GM12891 (cell line): ENCODE measurements at places on chromosomes 13 and 19.

- no peak for DNase-seq
Observed at GRCh38 chr19:35780058-35780457, 4.7 kb downstream of the ARHGAP33 start.

GRCh38 chr13:69155136-69155535, 952.5 kb upstream of the ATXN8OS start:
- no peak for DNase-seq

DNA sequence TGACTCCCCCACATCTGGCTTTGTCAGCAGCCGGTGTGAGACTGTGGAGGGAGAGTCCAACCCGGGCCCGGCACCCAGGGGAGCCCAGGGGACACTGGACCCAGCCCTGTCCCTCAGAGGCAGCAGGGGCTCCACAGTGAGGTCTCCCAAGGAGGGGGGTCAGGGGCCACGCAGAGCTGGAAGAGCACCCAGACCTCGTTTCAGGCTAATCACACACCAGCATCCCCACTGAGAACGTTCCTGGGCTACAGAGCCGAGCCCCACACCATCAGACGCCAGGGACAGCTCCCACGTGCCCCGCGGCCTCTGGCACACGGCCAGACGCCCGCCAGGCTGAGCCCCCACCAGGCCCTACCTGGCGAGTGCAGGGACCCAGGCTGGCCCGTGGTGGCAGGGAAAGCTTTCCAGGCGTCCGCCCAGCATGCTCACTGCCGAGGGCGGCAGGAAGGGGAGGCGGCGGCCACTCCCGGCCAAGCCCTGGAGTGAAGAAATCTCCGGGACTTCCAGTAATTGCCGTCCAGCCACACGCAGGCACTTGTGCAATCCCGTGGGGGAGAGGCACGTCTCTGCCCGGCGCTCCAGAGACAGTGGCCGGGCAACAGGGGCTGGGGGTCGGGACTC, 19.2 kb downstream of the SBNO2 start:
- DNase-seq: no peak

GRCh38 chr13:77397636-77398035, 70.7 kb upstream of the MYCBP2 start:
- no peak for DNase-seq

- no peak for DNase-seq
Observed at GRCh38 chr19:51688671-51689571, 4.2 kb upstream of the SPACA6 start.

GRCh38 chr13:101406791-101407190, 9.5 kb downstream of the NALCN start:
- no peak for DNase-seq

DNA sequence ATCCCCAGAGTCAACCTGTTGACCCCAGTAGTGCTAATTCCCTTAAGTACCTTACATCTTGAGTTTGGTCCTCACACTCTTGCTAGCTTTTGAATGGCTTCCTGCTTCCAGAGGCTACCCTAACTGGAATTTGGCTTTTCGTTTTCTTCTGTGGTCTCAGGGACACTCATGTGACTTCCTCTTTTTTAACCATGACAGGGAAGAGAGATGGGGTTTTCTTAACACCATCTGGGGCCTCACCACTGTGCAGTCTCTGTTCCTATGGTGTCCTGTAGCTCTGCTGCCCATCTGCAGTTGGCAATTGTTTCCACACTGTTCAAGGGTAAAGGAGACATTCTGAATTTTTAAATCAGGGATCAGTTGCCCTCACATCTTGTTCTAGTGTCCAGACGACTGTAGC, 66.7 kb downstream of the SLC10A2 start:
- no peak for DNase-seq

- DNase-seq: no peak
Observed at GRCh38 chr19:28307487-28307886, 905.5 kb downstream of the UQCRFS1 start.

GRCh38 chr13:24141333-24141910, 19.1 kb upstream of the SPATA13 start:
- DNase-seq: no peak

DNA sequence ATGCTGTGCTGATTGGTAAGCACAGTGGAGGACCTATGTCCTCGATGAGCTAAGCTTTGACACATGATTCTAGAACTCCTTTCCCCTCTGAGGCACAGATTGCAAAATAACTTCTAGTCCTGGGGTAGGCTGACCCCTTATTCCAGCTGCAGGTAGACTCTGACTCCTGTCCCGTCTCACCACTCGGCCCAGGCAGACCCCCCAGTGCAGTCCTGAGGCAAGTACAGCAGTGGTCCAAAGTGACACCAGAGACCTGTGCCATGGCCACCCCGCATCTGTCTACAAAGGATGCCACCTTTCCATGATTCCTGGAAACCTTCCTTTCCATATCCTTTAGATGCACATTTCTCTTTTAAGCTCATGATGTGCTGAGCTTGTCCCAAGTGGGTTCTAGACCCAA, 482.5 kb downstream of the ZNF536 start:
- DNase-seq: no peak

- DNase-seq: no peak
Observed at GRCh38 chr19:10270180-10270615, 722 bp upstream of the ICAM1 start.

DNA sequence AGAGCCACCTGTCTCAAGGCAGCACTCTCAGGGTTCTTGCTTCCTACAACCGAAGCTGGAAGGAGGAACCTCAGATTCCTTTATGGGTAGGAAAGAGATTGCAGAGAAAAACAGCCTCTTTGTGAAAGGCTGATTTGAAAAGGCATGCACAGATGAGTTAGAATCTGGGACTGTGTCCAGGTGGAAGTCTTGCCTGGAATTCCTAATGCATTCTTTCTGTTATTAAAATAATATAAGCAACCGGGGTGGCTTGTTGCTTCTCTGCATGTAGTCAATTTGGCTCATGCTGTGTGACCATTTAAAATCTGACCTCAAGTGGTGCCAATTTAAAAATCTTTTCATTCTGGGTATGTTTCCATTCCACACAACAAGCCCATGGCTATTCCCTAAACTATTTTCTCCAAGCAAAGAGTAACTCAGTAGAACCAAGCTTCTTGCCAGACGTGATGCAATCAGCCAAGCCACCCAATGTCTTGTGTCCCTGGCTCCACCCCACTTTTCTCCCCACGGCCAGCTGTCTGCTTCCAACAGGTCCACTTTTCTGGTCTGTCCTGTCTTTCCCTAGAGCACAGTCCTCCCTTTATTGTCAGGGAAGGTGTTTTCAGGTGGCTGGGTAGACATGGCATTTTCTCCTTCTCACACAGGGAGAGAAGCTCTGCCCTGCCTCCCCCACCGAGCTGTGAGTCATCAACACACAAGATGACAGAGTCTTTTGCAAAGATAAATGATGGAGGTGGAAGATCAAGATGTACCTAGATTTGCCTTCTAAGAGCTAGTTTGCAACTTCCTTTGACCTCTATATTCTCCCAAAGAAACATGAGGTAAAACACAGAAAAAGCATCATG, 394.3 kb downstream of the FOXO1 start:
- DNase-seq: no peak

- DNase-seq: no peak
Observed at GRCh38 chr19:13095934-13096927, 6.4 kb downstream of the LYL1 start.

GRCh38 chr19:46193678-46194077, 35.9 kb upstream of the IGFL1 start:
- DNase-seq: no peak

- no peak for DNase-seq
Observed at GRCh38 chr19:56111601-56112312, 9.3 kb downstream of the ZNF787 start.

DNA sequence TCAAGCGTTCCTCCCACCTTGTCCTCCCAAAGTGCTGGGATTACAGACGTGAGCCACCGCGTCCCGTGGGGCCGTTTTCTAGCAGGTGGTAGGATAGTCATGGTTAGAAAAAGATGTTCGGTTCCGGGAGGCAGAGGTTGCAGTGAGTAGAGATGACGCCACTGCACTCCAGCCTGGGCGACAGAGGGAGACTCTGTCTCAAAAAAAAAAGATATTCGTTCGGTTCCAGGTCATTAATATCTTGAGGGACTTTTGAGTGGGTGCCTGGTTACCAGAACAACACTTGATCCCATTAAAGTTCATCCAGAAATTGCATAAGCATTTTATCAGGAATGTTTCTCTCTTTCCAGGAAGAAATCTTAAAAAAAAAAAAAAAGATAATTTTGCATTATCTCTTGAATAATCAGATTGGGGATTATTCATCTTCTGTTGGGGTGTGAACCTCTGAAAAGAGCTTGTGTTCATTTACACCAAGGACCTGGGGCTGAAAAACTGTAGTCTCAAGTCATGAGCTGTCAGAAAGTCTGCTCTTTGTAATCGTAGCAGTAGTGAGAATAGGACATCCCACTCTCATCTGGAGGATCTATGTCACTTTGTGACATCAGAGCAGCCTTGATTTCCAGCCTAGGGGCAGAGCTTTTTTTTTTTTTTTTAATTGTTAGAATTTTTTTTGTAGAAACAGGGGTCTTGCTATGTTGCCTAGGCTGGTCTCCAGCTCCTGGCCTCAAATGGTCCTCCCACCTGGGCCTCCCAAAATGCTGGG, 1.0 kb upstream of the ETHE1 start:
- no peak for DNase-seq

GRCh38 chr19:35642312-35642711, 767 bp downstream of the ETV2 start:
- no peak for DNase-seq
